ENCODE measurements at places on chromosomes 1 and 21.

GRCh38 chr1:105337420-105337819 is 1587.7 kb downstream of the AMY1C start:
- no peak for DNase-seq

GRCh38 chr1:89070509-89070908 is 5.5 kb upstream of the GBP1 start:
- no peak for DNase-seq

- peak; percentile 35 for DNase-seq
These were observed 57.8 kb upstream of the RAVER2 start for GRCh38 chr1:64686828-64687724.

GRCh38 chr1:218463194-218464156 is 118.3 kb downstream of the TGFB2 start:
- DNase-seq, result no peak

GRCh38 chr1:183554577-183554976 is 35.7 kb downstream of the NCF2 start:
- no peak for DNase-seq

DNA sequence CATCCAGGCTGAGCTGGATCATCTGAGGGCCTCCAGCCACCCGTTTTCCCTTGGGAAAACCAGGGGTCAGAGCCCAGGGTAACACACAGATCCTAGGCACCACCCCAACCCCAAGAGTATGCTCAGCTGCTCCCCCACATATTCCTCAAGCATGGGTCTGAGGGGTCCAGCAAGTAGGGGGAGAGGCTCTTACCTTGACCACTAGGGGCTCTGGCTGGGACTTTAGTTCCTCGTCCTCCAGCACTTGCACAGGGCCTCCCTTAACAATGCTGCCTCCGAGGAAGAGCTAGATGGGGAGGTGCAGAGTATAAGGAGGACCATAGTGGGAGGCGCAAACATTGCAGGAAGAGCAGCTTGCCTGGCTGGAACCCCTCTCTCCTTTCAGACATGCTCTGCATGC is 7.5 kb downstream of the SELENBP1 start:
- no peak for DNase-seq

- peak; percentile 49 for DNase-seq
These were observed 90.8 kb downstream of the GTF2B start for GRCh38 chr1:88800382-88801051.

GRCh38 chr1:15167386-15167785 is 13.8 kb downstream of the TMEM51 start:
- no peak for DNase-seq

GRCh38 chr1:182713492-182713891 is 29.1 kb upstream of the RGS8 start:
- no peak for DNase-seq

- DNase-seq, result no peak
These were observed 2.9 kb upstream of the CD46 start for GRCh38 chr1:207748737-207749528.

GRCh38 chr1:214066190-214066589 is 78.4 kb downstream of the PROX1 start:
- DNase-seq, result no peak

DNA sequence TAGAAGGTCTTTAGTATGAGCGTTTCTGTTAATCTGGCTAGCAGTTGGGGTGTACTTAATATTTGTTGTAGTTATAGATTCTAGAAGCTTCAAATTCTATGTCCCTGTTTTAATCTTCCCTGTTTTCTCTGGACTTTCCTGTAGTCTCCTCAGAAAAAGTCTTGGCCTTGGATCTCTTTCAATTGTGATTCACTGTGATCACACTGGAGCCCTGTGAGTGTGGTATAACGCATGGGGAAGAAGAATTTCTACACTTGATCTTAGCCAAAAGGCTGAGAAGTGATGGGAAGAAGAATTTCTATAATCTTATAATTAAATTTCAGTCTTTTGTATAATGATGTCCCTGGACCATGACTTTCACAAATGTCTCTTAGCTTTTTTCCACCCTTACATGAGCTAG is 36.7 kb upstream of the COP1 start:
- no peak for DNase-seq

GRCh38 chr21:32499249-32500055 is 85.9 kb downstream of the TCP10L start:
- no peak for DNase-seq

- DNase-seq, result no peak
These were observed 21.9 kb downstream of the GPR161 start for GRCh38 chr1:168114845-168115244.

GRCh38 chr1:56399795-56400194 is 179.6 kb downstream of the PLPP3 start:
- no peak for DNase-seq
